T-helper 17 cell (primary cell): ENCODE measurements at places on chromosomes 6 and 20. TPM values are rescaled to one million over a fixed set of nuclear protein-coding genes. Genes with fewer than 3 reads are reported as not detected.

The SLC44A4 gene
- total RNA-seq = 0.10 TPM

The CAPN11 gene
- 0.26 TPM for total RNA-seq

The IL17F gene
- total RNA-seq = 0.35 TPM

The ADGRG6 gene
- total RNA-seq = 0.18 TPM

The AGER gene
- total RNA-seq = 22.2 TPM

The TMEM181 gene
- total RNA-seq = 20.4 TPM

The KCNK15 gene
- not detected for total RNA-seq

The PAK5 gene
- not detected for total RNA-seq

The TMEM63B gene
- 27.1 TPM for total RNA-seq

- no peaks in the 10 kb centered on the region for H3K36me3 ChIP-seq
- DNase-seq = no peak
- H3K4me3 ChIP-seq = no peak overlapping the region
- H3K27ac ChIP-seq = no peak overlapping the region
- H3K27me3 ChIP-seq = peaks cover 5% of the 10 kb centered on the region
Observed at GRCh38 chr20:50642288-50642803, 49.0 kb downstream of the RIPOR3 start.

- no peak for DNase-seq
- H3K4me1 ChIP-seq = no peaks in the 10 kb centered on the region
- no peak overlapping the region for H3K4me3 ChIP-seq
- no peaks in the 10 kb centered on the region for H3K36me3 ChIP-seq
Observed at GRCh38 chr6:19413323-19413722, 423.8 kb upstream of the ID4 start.

GRCh38 chr6:166387642-166388289, 5.0 kb upstream of the MPC1 start:
- peaks cover 5% of the 10 kb centered on the region for H3K27me3 ChIP-seq
- H3K36me3 ChIP-seq = no peaks in the 10 kb centered on the region
- DNase-seq = no peak

- no peaks in the 10 kb centered on the region for H3K36me3 ChIP-seq
- H3K27ac ChIP-seq = no peak overlapping the region
- H3K4me1 ChIP-seq = no peaks in the 10 kb centered on the region
- H3K27me3 ChIP-seq = no peaks in the 10 kb centered on the region
Observed at GRCh38 chr6:23659125-23659524, 466.9 kb upstream of the NRSN1 start.

DNA sequence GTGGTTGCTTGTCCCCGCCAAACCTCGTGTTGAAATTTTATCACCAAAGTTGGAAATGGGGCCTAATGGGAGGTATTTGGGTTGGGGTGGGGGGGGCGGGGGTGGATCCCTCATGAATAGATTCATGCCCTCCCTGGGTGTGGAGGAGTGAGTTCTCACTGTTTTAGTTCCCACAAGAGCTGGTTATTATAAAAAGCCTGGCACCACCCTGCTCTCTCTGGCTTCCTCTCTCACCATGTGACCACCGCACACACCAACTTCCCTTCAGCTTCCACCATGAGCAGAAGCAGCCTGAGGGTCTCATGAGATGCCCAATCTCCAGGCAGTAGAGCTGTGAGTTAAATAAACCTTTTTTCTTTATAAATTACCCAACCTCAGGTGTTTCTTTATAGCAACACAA, 111.3 kb downstream of the PRDM1 start:
- H3K36me3 ChIP-seq = peaks cover 2% of the 10 kb centered on the region
- no peak for DNase-seq
- peak overlapping the region; percentile 49 for H3K4me3 ChIP-seq
- peaks cover 32% of the 10 kb centered on the region for H3K4me1 ChIP-seq
- peak overlapping the region; percentile 95 for H3K27ac ChIP-seq

DNA sequence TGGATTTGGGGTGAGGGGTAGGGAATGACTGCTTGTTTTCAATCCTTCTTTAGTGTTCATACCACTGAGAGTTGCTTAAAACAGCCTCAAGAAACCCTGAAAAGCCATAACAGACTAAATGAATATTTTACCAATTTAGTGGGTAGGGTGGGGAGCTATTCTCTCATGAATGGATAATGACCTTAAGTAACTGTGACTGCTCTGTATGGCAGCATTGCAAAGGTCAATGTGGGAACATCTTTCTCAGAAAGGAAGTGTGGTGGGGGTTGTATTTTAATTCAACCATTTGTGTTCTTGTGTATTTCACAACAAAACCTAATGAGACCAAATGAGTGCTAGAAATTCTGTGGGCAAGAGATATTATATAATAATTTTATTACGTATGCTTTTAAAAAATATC, 55.7 kb downstream of the PHACTR2 start:
- no peaks in the 10 kb centered on the region for H3K36me3 ChIP-seq
- no peaks in the 10 kb centered on the region for H3K27me3 ChIP-seq
- no peak overlapping the region for H3K4me3 ChIP-seq
- H3K4me1 ChIP-seq = peaks cover 28% of the 10 kb centered on the region
- H3K27ac ChIP-seq = no peak overlapping the region

GRCh38 chr6:47141171-47141570, 99.0 kb upstream of the ADGRF1 start:
- H3K4me3 ChIP-seq = no peak overlapping the region
- H3K36me3 ChIP-seq = no peaks in the 10 kb centered on the region
- H3K27me3 ChIP-seq = peaks cover 17% of the 10 kb centered on the region

GRCh38 chr6:142501795-142502194, 200.0 kb downstream of the ADGRG6 start:
- DNase-seq = no peak
- H3K27ac ChIP-seq = no peak overlapping the region
- H3K36me3 ChIP-seq = peaks cover 2% of the 10 kb centered on the region
- H3K4me1 ChIP-seq = no peaks in the 10 kb centered on the region
- no peak overlapping the region for H3K4me3 ChIP-seq

- peaks cover 8% of the 10 kb centered on the region for H3K36me3 ChIP-seq
- no peaks in the 10 kb centered on the region for H3K27me3 ChIP-seq
- no peak for DNase-seq
- peak overlapping the region; percentile 98 for H3K27ac ChIP-seq
- H3K4me3 ChIP-seq = peak overlapping the region; percentile 88
- peaks cover 72% of the 10 kb centered on the region for H3K4me1 ChIP-seq
Observed at GRCh38 chr6:144346719-144347447, 61.7 kb downstream of the UTRN start.

DNA sequence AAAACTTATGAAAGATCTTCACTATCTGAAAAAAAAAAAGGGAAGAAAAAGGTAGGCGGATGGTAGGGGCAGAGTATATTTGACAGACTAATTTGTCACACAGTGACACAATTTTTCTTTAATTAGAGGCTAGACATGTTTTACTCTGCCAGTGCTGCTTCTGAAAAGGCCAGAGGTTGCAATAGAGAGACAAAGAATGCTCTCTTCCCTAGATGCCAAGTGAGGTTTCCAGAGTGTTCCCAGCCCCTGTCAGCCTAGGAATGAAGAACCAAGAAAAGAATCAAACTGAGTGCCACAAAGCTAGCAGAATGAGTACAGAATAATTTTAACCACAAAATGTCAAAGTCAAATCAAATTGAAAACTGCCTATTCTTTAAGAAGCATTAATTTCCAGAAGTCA, 13.0 kb downstream of the PNISR start:
- peaks cover 7% of the 10 kb centered on the region for H3K36me3 ChIP-seq
- no peaks in the 10 kb centered on the region for H3K27me3 ChIP-seq
- H3K4me1 ChIP-seq = peaks cover 19% of the 10 kb centered on the region

DNA sequence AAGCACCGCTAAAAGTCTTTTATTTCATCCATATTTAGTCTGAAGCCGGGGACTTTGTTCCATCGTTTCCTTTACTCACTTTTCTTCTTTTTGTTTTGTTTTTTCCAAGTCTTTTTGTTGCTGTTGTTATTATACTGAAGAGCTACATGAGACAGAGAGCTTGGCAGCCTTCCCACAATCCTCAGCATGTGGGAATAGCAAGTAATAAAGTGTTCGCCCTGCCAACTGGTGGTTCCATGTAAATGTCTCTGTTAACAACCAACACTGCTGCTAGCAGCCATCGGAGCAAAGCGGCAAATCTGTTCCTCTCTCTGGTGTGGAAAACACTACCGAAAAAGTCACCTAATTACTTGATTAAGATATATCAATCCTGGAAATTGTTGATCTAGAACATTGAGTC, 437.8 kb upstream of the ID4 start:
- no peak overlapping the region for H3K27ac ChIP-seq
- H3K4me1 ChIP-seq = no peaks in the 10 kb centered on the region
- no peaks in the 10 kb centered on the region for H3K27me3 ChIP-seq
- H3K4me3 ChIP-seq = no peak overlapping the region
- no peak for DNase-seq

DNA sequence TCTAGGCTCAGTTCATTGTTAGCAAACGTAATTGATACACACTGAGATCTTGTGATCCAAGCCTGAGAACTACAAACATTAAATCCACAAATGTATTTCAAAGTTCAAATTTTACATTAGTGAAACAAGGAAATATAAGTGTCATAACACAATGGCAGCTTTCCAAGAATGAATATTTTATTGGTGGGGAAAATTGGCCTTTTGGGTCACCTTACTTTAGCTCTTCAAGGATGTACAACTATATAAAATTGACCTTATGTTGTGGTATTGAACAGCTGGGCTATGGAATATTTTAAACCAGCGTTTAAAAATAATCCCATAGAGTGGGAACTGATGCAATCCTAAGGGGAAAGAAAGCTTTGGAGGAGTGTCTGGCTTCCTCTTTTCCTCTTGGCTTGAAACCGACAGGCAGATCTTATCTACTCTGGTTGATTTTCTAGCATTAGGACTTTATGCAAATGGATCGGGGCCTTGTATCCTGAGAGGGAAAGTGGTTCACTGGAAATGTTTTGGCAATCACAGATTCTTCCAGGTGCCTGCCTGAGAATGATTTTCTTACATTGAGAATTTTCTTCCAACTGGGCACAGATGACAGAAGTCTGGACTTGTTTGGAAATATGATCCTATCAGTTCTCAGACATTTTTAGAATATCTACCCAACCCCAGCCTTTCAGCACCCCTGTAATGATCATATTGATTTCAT, 184.8 kb upstream of the ECI2 start:
- DNase-seq = no peak
- no peak overlapping the region for H3K27ac ChIP-seq
- H3K4me3 ChIP-seq = no peak overlapping the region
- H3K36me3 ChIP-seq = no peaks in the 10 kb centered on the region
- peaks cover 43% of the 10 kb centered on the region for H3K27me3 ChIP-seq

- H3K36me3 ChIP-seq = no peaks in the 10 kb centered on the region
- H3K4me3 ChIP-seq = peak overlapping the region; percentile 12
- peaks cover 50% of the 10 kb centered on the region for H3K27me3 ChIP-seq
Observed at GRCh38 chr20:3661060-3661813, 2.0 kb downstream of the GFRA4 start.

DNA sequence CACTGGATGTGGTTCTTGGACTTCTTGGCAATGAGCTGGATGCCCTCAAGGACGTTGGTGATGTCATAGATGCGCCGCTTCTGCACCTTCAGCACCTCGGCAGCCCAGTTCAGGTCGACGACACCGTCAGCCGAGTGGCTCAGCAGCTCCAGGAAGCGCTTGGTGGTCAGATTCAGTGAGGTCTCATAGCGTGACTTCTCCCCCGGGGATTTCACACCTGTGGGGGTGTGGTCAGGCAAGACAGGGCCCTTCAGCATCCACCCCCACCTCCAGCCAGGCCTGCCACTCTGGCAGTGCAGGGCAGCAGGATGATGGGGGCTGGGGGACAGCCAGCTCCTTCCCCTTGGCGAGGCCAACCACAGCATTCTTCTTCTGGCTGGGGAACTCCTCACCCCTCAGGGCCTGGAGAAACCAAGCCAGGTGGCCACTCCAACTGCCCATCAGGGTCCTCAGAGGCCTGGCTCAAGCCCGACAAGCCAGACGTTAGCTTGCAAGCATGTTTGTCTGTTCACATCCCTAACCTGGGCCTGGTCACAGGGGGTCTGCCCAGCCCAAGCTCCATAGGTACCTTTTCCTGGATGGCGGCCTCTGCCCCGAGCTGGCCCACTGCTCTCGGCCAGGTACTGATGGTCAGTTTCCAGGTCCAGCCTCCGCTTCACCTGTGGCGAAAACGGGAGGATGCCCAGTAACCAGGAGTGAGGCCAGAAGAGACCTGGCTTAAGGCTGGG, 5.7 kb upstream of the NECAB3 start:
- peak; percentile 32 for DNase-seq
- H3K4me3 ChIP-seq = peak overlapping the region; percentile 84
- peak overlapping the region; percentile 92 for H3K27ac ChIP-seq
- H3K36me3 ChIP-seq = no peaks in the 10 kb centered on the region
- peaks cover 33% of the 10 kb centered on the region for H3K4me1 ChIP-seq

DNA sequence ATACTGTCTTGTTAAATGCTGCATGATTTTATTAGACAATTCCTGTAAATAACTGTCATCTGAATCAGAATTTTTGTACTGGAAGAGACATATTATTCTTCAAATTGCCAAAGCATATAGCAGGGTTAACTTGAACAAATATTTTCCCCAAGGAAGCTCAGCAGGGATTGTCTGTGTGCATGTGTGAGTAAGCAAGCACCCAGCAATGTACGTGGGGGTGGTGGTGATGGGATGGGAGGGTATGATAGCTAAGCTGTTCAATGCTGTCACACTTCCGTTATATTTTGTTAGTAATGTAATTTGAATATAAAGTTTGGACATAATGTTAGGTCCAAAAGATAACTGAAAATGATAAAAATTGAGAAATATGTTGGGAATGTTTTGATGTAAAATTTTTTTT, 118.1 kb downstream of the MYB start:
- no peak overlapping the region for H3K4me3 ChIP-seq
- H3K36me3 ChIP-seq = peaks cover 3% of the 10 kb centered on the region
- no peak overlapping the region for H3K27ac ChIP-seq
- DNase-seq = no peak
- H3K27me3 ChIP-seq = no peaks in the 10 kb centered on the region

GRCh38 chr20:37531856-37532255, 4.2 kb upstream of the BLCAP start:
- no peaks in the 10 kb centered on the region for H3K36me3 ChIP-seq
- H3K27me3 ChIP-seq = peaks cover 16% of the 10 kb centered on the region
- DNase-seq = no peak
- peaks cover 24% of the 10 kb centered on the region for H3K4me1 ChIP-seq
- H3K4me3 ChIP-seq = no peak overlapping the region

- DNase-seq = no peak
- no peaks in the 10 kb centered on the region for H3K36me3 ChIP-seq
- no peak overlapping the region for H3K27ac ChIP-seq
- peaks cover 6% of the 10 kb centered on the region for H3K4me1 ChIP-seq
- peaks cover 6% of the 10 kb centered on the region for H3K27me3 ChIP-seq
- no peak overlapping the region for H3K4me3 ChIP-seq
Observed at GRCh38 chr6:165637586-165637985, 25.5 kb downstream of the PDE10A start.

- H3K36me3 ChIP-seq = no peaks in the 10 kb centered on the region
- H3K27ac ChIP-seq = no peak overlapping the region
- no peak for DNase-seq
- peaks cover 12% of the 10 kb centered on the region for H3K4me1 ChIP-seq
- H3K4me3 ChIP-seq = peak overlapping the region; percentile 7
- peaks cover 75% of the 10 kb centered on the region for H3K27me3 ChIP-seq
Observed at GRCh38 chr6:30171677-30172471, 8.5 kb downstream of the TRIM15 start.

GRCh38 chr20:44658810-44659209, 7.3 kb upstream of the ADA start:
- H3K27me3 ChIP-seq = no peaks in the 10 kb centered on the region
- no peak overlapping the region for H3K4me3 ChIP-seq
- DNase-seq = no peak
- peaks cover 2% of the 10 kb centered on the region for H3K36me3 ChIP-seq
- peaks cover 11% of the 10 kb centered on the region for H3K4me1 ChIP-seq

- no peak overlapping the region for H3K27ac ChIP-seq
- H3K27me3 ChIP-seq = no peaks in the 10 kb centered on the region
- H3K4me3 ChIP-seq = no peak overlapping the region
Observed at GRCh38 chr6:84360039-84360438, 132.6 kb upstream of the CEP162 start.
